ENCODE measurements at places on chromosomes 4 and X. TPM values are rescaled to one million over a fixed set of nuclear protein-coding genes. Genes with fewer than 3 reads are reported as not detected.

GRCh38 chr4:174707051-174707676 lies 121.9 kb downstream of the GLRA3 start:
- DNase-seq: no peak

GRCh38 chr4:96955226-96955625 lies 1115.3 kb downstream of the PDHA2 start:
- DNase-seq: no peak

DNA sequence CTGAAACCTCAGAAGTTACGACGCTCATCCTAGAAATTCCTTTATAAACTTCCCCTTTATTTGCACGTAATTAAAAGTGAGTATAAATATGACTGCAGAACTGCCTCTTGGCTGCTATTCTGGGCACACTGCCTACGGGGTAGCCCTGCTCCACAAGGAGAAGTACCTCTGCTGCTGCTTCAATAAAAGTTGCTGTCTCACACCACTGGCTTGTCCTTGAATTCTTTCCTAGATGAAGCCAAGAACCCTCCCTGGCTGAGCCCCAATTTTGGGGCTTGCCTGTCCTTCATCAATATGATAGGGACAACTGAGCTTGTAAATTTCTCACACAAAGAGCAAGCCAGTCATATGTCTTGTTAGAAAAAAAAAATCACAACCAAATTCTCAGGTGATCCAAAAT lies 115.8 kb downstream of the VEGFC start:
- DNase-seq: no peak

- no peak for DNase-seq
These were observed 198.8 kb upstream of the FAT4 start for GRCh38 chr4:125115941-125116340.

IQCM gene
- total RNA-seq: not detected

OTC gene
- not detected for total RNA-seq

DNA sequence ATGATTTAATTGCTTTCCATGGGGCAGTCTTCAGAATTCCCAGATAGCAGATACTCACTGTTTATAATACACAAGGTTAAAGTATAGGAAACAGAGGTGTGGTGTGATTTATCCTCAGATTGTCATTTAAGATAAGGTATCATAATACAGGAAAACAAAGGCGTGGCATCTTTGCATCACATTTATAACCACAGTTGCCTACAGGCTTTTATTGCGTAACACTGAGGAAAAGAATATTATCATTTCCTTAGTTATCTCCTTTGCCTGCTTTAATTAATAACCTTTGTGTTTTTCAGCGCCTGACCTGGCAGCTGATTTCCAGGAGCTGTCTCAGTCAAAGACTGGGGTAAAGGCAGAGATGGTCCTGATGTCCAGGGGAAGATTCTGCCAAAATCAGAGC lies 68.8 kb downstream of the SSX7 start:
- no peak for DNase-seq

SLC16A2 gene
- total RNA-seq: not detected

DNA sequence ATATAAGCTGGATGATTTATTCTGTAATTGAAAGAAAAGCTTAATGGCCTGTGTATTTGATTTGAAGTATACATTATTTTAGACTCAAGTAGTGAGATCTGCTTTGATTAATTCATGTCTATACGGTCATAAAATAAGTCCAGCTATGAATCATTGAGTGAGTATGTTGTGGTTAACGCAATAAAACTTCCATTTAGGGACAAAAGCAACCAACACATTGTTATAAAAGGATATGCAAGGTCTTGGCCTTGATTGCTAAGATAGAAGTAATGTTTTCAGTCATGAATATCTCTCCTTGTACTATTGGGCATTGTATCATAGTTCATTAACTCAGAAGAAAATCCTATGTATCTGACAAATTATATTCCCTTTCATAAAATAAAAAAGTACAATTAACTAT lies 162.1 kb downstream of the EPHA5 start:
- DNase-seq: no peak

DNA sequence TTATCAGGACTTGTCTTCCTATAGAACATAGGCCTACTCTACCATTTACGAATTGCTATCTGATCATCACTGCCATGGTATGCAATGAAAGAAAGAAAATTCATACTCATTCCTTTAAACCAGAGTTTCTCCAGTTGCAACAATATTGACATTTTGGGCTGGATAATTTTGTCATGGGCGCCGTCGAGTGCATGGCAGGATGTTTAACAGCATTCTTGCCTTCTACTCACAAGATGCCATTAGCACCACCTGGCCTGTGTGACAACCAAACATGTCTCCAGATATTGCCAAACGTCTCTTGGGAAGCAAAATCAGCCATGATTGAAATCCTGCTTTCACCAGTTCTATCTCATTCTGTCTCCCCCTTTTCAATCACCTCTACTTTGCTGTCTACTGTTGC lies 63.6 kb upstream of the ARHGAP24 start:
- no peak for DNase-seq

DGAT2L6 gene
- not detected for total RNA-seq

CC2D2A gene
- total RNA-seq: not detected

- no peak for DNase-seq
These were observed 669 bp downstream of the OTOP1 start for GRCh38 chr4:4225915-4226605.

GRCh38 chr4:122500852-122501501 lies 44.5 kb upstream of the IL2 start:
- no peak for DNase-seq

DNA sequence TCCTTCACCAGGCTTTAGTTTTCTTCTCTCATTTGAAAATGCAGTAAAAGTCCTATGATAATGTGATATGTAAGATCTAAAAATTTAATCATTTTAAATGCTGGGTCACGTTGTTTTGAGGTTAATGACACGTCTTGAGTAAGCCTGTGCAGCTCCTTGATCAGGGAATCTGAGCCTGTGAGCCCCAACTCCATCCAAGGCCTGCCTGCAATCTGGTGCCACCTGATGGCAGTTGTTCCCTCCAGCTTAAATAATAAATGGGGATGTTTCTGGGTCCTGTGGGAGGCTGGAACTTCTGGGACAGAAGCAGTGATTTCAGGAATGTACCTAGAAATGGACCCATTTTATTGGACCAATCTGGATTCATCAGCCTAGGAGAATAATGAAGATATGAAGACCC lies 455.4 kb upstream of the ADGRL3 start:
- DNase-seq: no peak

DNA sequence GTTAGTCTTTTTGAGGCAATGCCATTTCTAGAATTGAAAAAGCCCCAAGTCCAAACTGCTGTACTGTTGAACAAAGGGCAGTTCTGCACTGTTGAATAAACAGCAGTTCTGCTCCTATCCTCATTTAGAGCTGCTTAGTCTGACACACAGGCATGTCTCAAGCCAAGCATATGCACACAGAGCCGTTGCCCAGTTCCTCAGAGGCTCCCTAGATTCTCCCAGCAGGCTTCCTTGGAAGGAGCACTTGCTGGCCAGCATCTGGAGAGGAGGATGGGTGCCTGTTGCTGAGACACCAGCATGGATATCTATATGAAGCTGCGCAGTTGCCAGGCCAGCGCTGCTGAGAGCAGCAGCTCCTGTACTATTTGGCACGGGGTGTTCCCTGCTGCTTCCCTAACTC lies 138.3 kb upstream of the USP38 start:
- no peak for DNase-seq

DNA sequence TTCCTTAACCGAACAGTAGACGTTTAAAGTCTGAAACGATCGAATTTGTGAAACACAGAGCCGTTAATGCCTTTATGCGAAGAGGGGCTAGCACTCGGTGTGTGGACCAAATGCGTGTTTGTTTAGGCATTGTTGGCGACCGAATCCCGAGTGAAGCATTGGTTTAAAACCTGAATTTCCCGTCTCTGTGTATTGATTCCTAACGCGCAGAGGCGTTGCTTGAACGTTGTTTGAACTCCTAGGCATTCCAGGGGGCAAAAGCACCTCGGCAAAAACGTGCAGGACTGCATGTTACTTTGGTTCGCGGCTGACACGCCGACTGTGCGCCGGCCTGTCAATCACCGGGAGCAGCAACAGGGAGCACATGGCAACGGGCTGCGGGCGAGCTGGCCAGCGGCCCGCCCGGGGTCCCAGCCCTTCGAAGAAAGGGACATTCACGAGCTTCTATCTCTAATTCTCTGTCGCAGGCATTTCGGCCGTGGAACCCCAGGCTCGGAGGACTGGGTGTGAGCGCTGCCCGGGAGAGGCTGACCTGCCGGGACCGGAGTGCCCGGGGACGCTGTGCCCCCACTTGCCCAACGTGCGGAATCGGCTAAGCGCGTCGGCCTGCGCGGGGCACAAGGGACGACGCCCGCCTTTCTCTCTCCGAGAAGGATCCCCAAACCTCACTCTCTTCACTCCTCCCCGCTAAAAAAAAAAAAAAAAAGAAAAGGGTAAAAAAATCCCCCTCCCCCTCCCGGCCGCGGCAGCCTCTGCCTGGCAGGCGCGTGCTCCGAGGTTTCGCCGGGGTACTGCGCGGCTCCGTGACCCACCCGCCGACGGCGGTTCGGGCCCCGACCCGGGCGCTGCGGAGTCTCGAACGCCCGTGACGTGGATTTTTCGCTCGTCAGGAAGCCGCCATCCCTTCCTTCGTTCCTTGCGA lies 810 bp downstream of the SPRY1 start:
- DNase-seq: no peak

DNA sequence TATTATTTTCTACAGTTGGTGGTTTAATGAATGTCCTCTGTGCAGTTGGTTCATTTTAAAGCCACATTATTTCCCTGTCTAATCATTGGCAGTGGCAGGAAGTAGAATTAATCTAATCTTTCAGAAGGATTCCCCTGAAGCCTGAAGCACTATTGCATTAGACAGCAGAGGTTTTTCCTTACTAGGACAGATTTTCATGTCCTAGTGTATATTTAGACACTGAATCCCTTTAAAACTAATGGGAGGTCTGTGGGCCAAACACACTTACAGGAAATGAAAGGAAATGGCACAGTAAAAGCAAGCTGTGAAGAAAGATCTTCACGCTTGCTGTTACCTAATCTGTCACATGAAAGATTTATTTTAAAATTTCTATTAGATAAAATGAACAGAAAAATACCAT lies 165.2 kb downstream of the SLC39A8 start:
- no peak for DNase-seq

FHIP1A gene
- total RNA-seq: not detected

GRCh38 chr4:93743022-93743421 lies 85.5 kb upstream of the ATOH1 start:
- DNase-seq: no peak

HMX1 gene
- total RNA-seq: not detected

DNA sequence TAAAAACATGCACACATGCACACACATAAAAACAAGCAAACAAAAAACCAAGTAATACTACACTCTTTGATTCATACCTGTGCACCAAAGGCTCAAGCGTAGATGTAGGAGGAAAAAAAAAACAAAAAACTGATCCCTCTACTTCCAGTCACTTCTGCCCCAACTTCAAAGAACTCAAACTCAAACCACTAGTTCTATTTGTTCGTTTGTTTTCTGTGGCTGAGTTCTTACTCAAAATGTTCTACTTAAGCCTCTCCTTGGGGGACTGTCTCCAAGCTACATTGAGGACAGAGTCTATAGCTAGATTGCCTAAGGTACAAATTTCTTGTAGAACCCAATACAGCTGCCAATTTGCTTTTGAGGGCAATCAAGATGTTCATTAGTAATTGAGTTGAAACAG lies 171.0 kb upstream of the ATOH1 start:
- no peak for DNase-seq

DNA sequence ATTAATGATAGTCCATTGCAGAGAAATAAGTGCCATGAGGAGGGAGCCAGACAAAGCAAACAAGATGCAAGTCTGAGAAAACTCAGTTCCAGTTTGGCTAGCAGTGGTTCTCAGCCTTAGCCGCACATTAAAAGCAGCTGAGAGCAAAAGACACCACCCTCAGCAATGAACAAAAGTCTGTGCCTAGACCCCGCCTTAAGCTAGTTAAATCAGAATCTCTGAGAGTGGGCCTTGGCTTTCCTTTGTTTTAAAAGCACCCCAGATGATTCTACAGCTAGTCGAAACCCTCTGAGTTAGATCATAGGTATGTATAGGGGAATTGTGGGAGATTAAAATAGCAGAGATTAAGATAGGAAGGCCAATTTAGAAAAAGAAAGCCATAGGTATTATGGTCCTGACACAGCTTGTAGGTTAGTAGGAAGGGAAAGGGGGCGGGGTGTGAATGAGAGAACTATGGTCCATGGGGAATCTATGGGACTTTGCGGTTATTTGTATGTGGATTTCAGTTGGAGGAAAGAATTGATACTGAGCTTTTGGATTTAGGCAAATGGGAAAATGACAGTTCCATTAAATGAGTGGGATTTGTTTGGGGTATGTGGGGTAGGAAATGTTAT lies 12.0 kb downstream of the SPRY1 start:
- peak; percentile 16 for DNase-seq

DNA sequence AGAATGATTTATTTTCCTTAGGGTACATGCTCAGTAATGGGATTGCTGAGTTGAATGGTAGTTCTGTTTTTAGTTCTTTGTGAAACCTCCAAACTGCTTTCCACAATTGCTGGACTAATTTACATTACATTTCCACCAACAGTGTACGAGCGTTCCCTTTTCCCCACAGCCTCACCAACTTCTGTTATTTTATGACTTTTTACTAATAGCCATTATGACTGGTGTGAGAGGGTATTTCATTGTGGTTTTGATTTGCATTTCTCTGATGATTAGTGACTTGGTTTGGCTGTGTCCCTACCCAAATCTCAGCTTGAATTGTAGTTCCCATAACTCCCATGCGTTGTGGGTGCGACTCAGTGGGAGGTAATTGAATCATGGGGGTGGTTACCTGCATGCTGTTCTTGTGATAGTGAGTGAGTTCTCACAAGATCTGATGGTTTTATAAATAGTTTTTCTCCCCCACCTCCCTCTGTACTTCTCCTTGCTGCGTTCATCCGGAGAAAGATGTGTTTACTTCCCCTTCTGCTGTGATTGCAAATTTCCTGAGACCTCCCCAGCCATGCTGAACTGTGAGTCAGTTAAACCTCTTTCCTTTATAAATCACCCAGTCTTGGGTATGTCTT lies 95.1 kb downstream of the GBA3 start:
- no peak for DNase-seq

All from Karpas-422 (cell line).